ENCODE measurements at places on chromosomes 7 and 10. TPM values are rescaled to one million over a fixed set of nuclear protein-coding genes. Genes with fewer than 3 reads are reported as not detected.

LRIT1 gene
- total RNA-seq = not detected

ITGA8 gene
- total RNA-seq = 3.6 TPM

ARF5 gene
- total RNA-seq = 120 TPM

PPIF gene
- total RNA-seq = 23.8 TPM

GPR37 gene
- total RNA-seq = 0.66 TPM

CFAP43 gene
- 0.19 TPM for total RNA-seq

TUBB8 gene
- total RNA-seq = not detected

PON1 gene
- not detected for total RNA-seq

GSAP gene
- 44.8 TPM for total RNA-seq

ANKRD1 gene
- total RNA-seq = not detected

MRLN gene
- total RNA-seq = not detected

IDI2 gene
- not detected for total RNA-seq

MIOS gene
- 36.6 TPM for total RNA-seq

LGI1 gene
- total RNA-seq = not detected

TMEM225B gene
- 1.2 TPM for total RNA-seq

All from subcutaneous adipose tissue (tissue), 4 donors.